ENCODE measurements at places on chromosomes 3 and 15. TPM values are rescaled to one million over a fixed set of nuclear protein-coding genes. Genes with fewer than 3 reads are reported as not detected.

GRCh38 chr3:81763001-81763400, 1.6 kb upstream of the GBE1 start:
- H3K4me1 ChIP-seq: peaks cover 40% of the 10 kb centered on the region
- peak overlapping the region; percentile 29 for H3K27ac ChIP-seq
- no peak overlapping the region for H3K4me3 ChIP-seq
- H3K27me3 ChIP-seq: no peaks in the 10 kb centered on the region

- H3K4me1 ChIP-seq: no peaks in the 10 kb centered on the region
- no peak overlapping the region for H3K4me3 ChIP-seq
Observed at GRCh38 chr3:103440539-103441203, 1005.9 kb downstream of the ZPLD1 start.

- no peak overlapping the region for H3K4me3 ChIP-seq
- no peaks in the 10 kb centered on the region for H3K36me3 ChIP-seq
- no peaks in the 10 kb centered on the region for H3K27me3 ChIP-seq
- H3K27ac ChIP-seq: no peak overlapping the region
- no peaks in the 10 kb centered on the region for H3K4me1 ChIP-seq
Observed at GRCh38 chr3:167773584-167773983, 38.1 kb downstream of the SERPINI1 start.

GRCh38 chr3:124800076-124800475, 69.8 kb downstream of the UMPS start:
- H3K27ac ChIP-seq: no peak overlapping the region
- H3K4me3 ChIP-seq: no peak overlapping the region
- H3K4me1 ChIP-seq: no peaks in the 10 kb centered on the region
- DNase-seq: no peak
- H3K36me3 ChIP-seq: peaks cover 23% of the 10 kb centered on the region

DNA sequence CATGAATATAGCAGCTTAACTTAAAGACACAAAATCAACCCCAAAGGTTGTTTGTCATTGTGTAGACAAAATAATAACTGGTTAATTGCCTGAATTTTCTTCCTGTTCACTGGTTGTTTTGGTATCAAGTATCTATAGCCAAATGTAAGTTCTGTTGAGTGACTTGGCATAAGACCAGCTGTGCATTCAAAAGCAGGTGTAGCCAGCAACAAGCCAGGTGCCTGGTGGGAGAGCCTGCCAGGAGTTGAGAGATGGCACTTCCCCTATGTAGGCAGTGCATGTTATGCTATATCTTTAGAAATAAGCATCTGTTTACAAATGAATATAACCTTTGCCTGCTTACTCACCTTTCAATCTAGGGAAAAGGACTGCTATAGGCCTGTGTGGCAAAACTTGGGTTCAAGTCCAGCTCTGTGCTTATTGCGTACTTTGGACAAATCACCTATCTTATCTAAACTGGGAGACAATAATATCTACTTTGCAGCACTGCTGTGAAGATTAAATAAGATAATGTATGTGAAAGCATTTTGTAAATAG, 84.9 kb upstream of the TBL1XR1 start:
- no peak overlapping the region for H3K27ac ChIP-seq
- H3K36me3 ChIP-seq: no peaks in the 10 kb centered on the region
- peaks cover 11% of the 10 kb centered on the region for H3K4me1 ChIP-seq
- H3K4me3 ChIP-seq: no peak overlapping the region
- no peak for DNase-seq

Gene P2RY1
- 0.28 TPM for total RNA-seq

Gene ALDH1A3
- 3.4 TPM for total RNA-seq
